Fibroblast of pulmonary artery (primary cell): ENCODE measurements at places on chromosomes 5 and 9.
A peak's percentile ranks its signal among the peaks of the same experiment; 100 is the strongest.

DNA sequence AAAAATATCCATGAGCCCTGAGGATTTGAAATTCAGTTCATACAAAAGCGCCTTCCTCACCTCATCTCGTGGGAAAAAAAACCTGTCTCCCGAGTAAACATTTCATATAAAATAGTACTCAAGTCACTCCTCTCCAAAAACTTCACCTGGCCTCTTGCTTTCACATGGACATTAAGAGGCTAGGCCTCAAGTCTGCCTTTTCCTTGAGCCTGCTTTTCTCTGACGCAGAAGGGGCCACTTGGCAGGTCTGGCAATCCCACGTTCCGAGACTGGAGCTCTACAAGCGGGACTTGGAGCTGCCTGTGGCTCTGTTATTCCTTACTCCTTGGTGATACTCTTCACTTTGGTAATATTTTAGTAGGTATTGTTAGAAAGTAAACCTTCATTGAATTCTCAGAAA lies 26.9 kb upstream of the CKS2 start:
- DNase-seq, result no peak

DNA sequence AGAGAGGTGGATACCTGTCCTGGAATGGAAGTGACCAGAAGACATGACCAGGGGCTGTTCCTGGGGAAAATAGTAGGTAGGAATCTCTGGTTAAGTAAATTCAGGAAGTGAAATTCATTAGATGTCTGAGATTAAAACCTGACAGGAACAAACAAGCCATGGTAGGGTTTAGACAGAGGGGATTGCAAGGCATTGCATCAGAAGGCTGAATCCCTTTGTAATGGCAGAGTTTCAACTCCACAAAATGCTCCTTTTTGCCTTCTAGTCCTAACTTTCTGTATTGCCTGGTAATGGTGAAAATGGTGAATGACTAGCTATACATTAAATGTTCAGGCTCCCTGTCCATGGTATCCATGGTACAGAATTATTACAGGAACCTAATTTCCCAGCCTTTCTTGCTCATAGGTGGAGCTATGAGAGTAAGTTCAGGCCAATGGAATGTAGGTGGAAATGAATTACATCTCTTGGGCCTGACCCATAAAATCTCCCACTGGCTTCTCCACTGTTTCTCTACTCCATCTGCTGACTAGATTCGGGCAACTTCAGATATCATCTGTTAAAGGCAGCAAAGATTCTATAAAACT lies 113.4 kb upstream of the CNTLN start:
- peak; percentile 21 for DNase-seq

DNA sequence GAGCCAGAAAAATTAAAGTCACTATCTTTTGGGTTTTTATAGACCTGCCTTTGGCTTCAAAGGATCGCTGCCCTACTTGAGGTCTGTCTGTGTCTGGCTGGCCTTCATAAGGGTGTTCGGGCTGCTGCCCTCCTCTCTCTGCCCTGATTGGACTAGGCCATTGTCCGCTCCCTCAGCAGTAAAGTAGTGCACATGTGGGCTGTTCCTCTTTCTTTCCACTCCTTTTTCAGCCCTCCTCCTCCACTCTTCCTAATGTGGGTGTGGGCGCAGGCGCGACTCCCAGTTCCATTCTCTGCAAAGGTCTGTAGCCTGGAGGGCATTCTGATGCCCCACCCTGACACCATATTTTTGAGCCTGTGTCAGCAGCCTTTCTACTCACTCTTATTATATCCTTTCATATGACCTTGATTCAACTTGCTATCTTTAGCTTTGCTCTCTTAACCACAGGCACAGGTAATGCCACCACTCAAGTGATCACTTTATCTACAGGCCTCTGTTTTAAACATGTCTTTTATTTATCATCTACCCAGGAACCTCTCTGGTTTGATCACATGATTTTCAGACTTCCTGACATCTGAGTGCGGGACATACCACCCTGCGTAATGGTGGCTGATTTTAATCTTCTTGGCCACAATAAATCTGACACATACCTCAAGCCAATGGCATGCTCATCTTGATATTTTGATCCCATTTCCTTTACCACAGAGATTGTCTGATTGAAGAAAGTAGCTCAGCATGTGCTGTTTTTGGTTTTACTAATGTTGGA lies 144.5 kb downstream of the AOPEP start:
- no peak for DNase-seq

GRCh38 chr9:2506321-2506720 lies 115.3 kb upstream of the VLDLR start:
- no peak for DNase-seq

- no peak for DNase-seq
Observed at GRCh38 chr5:35487233-35488025, 130.2 kb upstream of the SPEF2 start.

GRCh38 chr5:127739807-127740384 lies 36.7 kb downstream of the CCDC192 start:
- DNase-seq, result no peak

DNA sequence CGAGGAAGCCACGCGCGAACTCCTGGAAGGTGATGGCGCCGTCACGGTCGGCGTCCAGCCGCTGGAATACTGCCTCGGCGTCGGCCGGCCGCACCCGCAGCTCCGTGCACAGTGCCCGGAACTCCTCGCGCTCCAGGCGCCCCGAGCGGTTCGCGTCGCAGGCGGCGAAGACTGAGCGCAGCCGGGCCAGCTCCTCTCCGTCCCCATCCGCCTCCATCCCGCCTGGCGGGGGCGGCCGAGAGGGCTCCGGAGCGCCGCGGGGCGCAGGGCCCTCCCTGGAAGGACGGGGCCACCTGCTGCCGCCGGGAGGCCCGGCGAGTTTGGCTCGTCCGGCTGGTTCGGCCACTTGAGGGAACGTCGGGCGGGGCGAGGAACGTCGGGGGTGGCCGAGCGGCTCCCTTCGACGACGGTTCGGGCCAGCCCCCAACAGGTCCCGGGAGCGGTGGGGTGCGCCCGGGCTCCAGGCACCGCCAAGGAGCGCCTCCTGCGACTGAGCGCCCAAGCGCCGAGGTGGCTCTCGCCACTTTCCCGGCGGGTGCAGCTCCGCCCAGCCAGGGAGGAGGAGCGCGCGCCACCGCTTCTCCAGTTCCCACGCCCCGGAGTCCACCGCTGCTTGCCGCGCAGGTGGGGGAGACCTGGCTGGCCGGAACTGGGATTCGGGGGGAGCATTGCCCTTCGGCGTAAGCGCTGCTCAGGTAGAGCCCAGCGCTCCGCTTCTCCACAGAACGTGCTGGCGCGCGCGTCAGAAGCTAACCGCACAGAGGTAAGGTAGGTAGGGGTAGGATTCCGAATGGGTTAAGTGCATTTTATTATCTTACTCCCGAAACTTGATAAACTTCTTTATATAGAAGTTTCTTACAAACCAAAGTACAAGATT lies at the start of gene RASEF:
Gene RASEF (minus strand): TSS at position 492 of the 877 bp plus-strand sequence. CDS start 275 bp downstream, at position 217.
- no peak for DNase-seq

DNA sequence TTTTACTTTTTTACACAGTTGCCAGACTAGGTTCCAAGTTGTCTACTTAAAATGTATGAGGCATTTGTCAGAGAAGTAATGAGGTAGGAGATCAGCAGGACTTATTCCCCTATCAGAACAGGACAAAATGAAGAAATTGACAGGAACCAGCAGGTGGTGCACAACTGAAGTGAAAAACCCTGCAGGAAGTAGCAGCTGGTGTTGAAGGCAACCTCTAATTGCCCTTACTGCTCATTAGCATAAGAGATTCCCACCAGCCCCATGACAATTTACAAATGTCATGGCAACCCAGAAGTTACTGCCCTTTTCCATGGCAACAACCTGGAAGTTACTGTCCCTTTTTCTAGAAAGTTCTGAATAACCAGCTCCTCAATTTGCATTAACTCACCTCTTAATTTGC lies 5.4 kb downstream of the PCDHB15 start:
- no peak for DNase-seq

DNA sequence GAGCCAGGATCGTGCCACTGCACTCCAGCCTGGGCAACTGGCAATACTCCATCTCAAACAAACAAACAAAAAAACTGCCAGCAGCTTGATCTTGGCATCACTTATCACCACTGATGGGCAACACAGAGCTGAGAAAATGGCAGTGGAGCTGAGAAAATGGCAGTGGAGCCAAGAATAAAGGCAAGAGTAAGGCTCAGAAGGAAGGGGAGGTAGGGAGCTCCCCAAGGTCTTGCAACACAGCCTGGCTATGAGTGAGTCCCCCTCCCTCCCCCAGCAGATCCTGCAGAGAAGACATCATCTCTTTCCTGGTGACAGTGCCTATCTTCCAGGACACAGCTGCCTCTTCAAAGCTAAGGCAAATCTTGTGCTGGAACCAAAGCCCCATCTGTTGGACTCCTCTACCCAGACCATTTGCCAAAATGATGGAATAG lies 70.3 kb downstream of the UGCG start:
- peak; percentile 67 for DNase-seq

GRCh38 chr5:176792655-176793342 lies 17.6 kb upstream of the UNC5A start:
- DNase-seq, result no peak

- DNase-seq, result peak; percentile 49
Observed at GRCh38 chr5:134249469-134250379, 23.9 kb upstream of the PPP2CA start.

DNA sequence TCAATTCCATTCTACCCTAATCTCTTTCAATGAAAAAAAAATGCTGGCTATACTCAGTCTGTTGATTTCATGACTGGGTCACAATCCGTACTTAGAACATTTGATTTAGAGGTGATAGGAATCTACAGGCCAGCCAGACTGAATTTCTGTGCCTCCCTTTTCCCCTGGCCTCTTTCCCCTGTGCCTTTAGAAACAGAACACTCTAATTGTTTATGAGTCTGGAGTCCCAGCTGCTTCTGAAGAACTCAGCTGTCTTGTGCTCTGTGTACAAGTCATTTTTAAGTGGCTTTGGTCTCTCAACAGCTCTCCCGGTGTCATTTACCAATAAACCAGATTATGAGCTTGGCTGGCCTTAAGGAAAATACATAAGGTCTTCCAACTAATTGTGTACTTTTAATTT lies 94.1 kb upstream of the ITGA2 start:
- no peak for DNase-seq

DNA sequence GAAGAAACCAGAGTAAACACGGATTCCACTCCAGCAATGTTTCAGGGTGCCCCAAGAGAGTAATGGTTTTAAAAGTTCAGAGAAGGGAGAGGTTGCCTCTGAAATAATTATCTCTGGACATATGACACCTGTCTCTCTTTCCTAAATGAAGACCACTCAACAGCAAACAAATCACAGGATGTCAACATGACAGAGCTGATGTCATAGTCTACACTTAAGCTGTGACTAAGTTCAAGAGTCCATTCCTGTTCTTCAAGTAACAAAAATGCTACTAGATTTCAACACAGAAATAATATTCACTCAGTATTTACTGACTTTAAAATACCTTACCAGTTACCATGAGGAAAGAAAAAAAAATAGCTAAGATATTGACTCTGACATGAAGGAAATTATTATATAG lies 44.7 kb upstream of the SLC30A5 start:
- DNase-seq, result no peak

DNA sequence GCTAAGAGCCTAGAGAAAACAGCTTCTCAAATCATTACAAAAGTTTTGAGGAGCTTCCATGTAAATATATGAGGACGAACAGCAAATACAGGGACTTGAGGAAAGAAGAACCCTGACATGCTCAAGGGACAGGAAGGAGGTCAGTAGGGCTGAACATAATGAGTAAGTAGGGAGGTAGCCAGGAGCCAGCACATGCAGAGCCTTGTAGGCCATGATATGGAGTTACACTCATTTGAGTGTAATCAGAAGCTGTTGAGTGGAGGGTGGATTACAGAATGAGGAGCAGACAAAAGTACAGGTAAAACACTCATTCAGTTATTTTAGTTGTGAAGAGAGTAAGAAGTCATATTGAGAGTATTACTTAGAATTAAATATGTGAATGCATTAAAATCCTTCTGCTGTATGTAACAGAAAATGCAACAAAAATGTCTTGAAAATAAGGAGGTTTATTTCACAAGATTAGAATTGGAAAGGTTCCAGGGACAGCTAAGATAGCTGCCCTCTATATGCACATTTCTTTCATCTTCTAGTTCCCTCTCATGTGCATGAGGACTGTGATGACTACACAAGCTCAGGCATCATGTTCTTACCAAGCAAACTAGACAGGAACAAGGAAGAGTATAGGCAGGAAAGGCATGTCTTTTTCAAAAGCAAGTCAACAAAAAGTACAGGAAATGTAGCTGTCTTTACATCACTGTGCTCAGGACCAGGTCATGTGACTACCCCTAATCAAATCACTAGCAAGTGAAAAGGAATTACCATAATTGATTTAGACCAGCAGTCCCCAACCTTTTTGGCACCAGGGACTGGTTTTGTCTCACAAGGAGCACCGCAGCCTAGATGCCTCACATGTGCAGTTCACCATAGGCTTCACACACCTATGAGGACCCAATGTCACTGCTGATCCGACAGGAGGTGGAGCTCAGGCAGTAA lies 87.2 kb downstream of the TMEM232 start:
- no peak for DNase-seq

GRCh38 chr9:34717996-34718614 lies 8.2 kb upstream of the CCL21 start:
- DNase-seq, result no peak

GRCh38 chr5:149172261-149172660 lies 31.0 kb downstream of the ABLIM3 start:
- peak; percentile 49 for DNase-seq

GRCh38 chr9:32442433-32442832 lies 58.0 kb downstream of the ACO1 start:
- DNase-seq, result no peak
